ENCODE measurements at places on chromosomes 12 and 14.

- DNase-seq: no peak
Observed at GRCh38 chr12:122473543-122474323, 27.0 kb downstream of the ZCCHC8 start.

DNA sequence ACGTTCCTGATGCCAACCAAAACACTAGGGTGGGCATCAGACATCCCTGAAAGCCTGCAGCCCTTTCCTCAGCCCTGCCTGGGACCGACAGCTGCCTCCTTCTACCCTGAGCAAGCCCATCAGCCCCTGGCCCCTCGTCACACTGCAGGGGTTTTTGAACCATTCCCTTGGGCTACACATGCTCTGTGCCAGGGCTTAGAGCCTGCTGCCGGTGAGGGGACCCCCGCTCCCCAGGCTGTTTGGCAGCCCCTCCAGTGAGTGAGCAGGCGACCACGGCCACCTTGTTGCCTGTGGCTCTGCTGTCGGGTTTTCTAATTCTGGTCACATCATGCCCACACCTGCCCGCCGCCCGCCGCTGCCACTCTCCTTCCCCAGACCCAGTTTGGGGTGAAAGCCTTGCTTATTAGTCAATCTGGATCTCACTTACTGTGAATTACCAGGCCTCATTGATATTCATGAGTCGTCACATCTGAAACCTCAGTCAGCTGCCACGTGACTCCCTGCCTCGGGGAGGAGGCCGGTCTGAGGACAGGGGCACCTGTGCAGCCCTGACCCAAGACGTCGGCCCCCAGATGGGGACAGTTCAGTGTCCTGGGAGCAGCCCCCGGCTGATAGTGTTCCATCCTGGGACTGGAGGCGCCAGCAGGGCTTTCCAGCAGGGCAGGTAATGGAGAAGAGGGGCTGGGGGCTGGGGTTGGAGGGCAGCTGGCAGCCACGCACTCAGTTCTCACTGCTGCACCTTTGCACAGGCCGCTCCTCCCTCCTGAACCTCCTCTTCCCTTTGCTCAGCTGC is 163.0 kb downstream of the RBM19 start:
- DNase-seq: no peak

DNA sequence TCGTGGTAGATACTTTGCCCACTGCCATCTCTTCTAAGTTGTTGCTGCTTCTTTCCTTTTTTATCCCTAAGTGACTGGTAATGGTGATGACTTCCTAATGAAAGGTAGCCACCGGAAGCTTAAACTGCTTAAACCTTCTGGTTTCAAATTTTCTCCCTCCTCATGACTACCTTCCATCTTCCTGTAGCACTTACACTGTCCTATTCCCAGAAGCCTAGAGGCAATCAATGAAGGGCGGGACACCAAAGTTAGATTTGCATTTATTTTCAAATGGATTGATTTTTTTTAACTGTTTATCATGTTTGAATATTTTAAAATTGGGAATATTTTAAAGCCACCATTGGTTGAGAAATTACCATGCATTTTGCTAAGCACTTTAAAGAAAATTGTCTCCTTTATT is 64.7 kb downstream of the MSRB3 start:
- DNase-seq: no peak

DNA sequence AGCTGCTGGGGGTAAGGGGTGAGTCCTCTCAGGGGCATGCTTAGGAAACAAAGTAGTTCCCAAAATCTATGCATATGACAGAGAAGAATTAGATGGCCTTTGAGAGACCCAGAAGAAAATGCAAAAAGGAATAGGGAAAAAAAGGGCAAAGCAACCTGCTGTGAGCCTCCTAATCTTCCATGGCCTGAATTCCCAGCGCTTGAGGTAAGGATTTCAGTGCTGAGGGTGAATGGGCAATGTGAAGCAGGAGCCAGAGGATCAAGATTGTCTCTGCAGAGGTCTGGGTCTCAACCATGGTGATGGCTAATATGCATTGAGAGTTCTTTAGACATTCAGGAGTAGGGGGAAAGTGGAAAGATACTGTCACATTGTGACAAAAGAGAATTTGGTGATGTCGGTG is 31.5 kb downstream of the GPR65 start:
- DNase-seq: no peak

DNA sequence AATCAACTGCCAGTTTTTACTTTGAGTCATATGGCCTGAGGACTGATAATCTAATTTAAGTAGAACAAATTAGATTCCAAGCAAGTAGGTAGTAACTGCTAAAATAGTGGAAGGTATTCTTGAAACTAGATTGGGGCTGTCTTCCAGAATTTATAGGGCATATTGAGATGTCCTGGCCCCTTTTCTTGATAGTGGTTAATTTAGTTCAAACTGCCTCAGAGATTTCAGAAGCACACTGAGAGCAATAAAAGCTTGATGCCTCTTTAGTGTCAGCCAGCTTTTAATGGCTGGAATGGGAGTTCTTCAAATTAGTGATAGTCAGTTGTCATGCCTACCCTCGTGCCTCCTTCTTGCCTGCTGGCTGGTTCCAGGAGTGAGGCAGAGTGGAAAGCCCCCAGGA is 120.5 kb downstream of the AKAP6 start:
- no peak for DNase-seq

DNA sequence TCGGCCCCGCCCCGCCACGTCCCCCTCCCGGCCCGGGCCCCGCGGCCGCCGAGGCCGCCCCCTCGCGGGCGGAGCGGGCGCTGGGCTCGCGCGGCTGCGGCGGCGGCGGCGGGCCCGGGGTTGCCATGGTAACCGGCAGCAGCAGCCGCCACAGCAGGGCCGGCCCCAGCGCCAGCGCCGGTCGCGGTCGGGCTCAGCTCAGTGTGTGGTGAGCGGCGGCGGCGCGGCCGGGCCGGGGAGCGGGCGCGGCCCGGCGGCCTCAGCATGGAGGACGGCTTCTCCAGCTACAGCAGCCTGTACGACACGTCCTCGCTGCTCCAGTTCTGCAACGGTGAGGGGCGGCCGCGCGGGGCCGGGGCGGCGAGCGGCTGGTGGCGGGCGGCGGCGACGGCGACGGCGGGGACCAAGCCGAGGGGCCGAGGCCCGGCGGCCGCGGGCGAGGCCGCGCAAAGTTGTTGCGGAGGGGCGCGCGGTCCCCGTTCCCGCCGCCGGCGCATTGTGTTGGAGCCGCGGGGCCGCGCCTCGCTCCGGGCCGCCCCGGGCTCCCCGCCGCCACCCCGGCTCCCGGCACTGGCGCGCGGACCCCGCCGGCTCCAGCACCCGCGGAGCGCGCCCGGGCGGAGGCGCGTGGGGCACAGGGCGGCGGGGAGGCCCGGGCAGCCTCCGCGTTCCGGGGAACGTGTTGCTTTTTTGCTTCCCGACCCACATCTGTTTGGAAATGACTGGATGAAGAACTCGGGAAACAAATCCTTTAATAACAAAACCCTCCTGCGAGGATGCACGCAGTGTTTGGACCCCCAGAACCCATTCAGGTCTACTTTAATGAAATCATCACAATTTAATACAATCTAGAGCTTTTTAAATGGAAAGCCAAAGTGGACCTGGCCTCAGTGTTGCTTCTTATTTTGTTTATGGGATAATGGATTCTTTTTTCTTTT is at the start of gene EML1:
TSS of gene EML1 (plus strand) at position 201 of the 938 bp plus-strand sequence. CDS start at position 265, 64 bp downstream.
- DNase-seq: no peak

DNA sequence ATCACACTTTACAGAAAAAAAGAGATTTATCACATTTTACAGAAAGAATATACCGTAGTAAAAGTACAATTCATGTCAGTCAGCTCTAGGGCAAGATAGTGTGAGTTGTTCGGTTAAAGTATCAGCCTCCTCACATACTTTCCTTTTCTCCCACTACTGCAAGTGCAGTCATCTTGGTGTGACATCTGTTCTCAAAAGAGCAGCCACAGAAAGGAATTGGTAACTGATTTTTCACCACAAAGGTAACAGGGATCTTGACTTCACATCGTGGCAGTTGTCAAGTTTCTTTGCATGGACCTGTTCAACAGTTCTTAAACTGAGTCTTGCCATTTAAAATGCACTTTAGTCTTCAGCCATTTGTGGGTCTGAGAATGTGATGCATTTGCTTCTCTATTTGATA is 5.0 kb upstream of the E2F7 start:
- no peak for DNase-seq

- no peak for DNase-seq
Observed at GRCh38 chr14:88210426-88210825, 112.6 kb downstream of the KCNK10 start.

DNA sequence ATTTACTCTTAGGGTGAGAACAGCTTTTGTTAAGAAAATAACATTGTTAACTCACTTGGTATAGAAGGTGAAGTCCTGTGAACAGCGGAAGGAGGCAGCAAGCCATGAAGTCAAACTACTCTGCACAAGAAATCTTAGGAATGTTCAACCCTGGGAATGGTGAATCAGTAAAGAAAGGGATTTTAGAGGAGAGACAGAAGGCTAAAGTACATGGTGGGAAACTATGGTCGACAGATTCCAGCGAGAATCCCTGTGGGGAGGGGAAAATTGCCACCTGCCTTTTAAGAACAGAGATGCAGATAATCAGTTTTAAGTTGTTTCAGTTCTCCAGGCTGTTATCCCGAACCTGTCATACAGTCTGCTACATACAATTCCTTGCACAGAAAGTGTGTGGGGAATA is 63.2 kb upstream of the PTPRR start:
- DNase-seq: no peak

GRCh38 chr12:89960607-89961394 is 252.2 kb upstream of the ATP2B1 start:
- DNase-seq: no peak

DNA sequence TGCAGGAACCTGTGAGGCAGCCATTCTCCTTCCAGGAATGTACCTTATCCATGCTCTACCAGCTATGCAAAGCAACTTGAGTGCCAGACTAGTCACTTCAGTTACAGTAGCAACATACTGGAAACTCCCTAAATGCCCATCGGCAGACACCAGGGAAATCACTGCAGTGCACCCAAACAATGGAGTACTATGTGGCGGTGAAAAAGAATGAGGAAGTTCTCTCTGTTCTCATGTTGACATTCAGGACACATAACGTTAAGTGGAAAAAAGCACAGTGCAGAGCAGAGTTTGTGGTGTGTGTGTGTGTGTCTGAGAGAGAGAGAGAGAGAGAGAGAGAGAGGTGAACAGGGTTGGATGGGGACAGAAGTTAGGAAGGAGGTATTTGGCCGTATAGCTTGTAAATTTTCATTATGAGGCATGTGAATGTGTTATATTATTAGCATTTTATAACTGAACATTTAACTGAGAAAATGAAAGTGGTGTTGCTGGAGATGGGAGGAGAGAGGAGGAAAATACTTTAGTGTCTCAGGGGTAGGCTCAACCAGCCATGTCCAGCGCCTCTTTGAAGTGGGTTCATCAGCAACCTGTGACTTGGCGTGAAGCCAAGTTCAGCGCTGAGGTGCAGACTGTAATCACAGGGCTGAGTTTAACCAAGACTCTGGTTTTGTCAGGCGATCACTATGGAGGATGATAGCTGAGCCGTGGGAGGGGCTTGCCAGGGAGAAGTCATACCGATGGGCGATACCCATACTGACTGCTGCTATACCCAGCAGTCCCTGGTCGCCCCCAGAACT is 17.3 kb downstream of the TNFAIP2 start:
- DNase-seq: no peak

- no peak for DNase-seq
Observed at GRCh38 chr12:92070054-92070863, 75.4 kb downstream of the BTG1 start.

DNA sequence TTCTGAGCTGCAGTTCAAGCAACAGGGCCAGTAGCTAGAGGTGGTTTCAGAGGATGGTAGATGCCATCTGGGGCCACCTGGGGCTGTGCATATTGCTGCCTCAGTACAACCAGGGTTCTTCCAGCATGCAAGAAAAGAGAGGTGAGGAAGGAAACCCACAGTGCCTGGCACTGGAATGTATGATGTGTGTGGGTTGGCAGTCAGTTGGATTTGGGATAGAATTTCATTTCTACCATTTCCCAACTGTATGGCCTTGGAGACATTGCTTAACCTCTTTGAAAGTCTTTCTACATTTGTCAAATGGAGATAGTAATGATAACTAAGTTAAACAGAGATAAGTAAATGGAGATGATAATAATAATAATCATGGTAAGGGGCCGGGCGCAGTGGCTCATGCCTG is 10.2 kb upstream of the LRRC10 start:
- no peak for DNase-seq

- DNase-seq: no peak
Observed at GRCh38 chr12:49934505-49934904, 16.0 kb upstream of the AQP2 start.

DNA sequence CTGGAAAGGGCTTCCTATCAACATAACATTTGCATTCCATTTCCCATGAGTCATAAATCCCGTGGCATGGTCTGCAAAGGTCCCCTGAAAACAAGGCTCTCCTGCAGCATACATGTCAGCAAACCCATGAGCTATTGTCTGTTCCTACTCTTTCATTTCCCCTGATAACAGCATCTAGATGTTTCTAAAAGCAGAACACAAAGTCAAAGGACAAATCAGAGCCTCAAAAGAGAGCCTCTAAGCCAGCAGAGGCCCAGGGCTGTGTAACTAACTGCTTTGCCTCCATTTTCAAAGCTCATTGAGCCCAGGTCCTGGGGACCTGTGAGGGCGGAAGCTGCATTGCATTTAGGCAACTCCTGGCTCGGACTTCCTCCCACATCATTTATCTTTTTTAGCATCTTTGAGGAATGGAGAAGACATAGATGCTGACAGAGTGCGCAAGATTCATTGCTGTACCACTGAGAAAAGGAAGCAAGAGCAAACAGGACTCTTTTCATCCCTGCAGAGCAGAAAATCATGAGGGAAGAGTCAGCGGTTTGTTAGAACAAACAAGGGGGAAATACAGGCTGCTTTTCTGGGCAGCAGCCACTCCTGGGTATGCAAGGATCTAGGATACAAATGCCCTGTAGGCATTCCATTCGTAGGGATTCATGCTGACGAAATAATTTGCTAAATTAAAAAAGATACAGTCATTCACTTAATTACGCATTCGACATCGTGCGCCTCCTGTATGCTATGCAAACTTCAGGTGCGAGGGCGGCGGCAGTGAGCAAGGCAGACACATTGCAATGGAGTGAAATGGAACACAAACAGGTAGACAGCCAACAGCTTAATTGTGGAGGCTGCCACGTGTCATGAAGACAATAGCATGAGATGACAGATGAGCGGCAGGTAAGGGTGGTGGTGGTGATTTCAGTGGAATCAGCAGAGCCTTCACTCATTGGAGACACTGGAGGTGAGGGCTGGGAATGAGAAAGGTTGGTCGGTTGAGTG is 131.0 kb downstream of the TMEM132D start:
- peak; percentile 41 for DNase-seq

DNA sequence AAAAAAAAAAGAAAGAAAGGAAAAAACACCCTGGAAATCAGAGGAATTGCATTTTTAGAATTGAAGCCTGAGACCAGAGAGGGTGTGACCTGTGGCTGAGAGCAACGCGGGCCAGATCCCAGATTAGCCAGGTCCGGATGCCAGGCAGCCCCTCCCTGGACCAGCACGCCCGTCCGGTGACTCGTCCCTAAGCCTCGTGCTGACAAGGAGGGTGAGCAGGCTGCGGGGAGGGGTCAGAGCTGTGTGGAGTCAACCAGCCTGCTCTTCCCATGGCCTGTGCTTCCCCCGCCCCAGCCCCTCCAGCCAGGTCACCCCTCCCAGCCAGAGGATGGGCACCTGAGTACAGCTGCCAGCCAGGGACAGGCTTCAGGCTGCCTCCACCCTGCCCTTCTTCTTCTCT is 4.2 kb upstream of the KLC1 start:
- DNase-seq: no peak

- DNase-seq: no peak
Observed at GRCh38 chr12:79012636-79013035, 148.1 kb downstream of the SYT1 start.

- DNase-seq: no peak
Observed at GRCh38 chr14:32304296-32304695, 24.8 kb upstream of the AKAP6 start.

GRCh38 chr14:99062772-99063418 is 209.1 kb downstream of the BCL11B start:
- DNase-seq: no peak

- DNase-seq: peak; percentile 46
Observed at GRCh38 chr14:71638523-71639196, 293.6 kb upstream of the RGS6 start.

Data from smooth muscle cell of the brain vasculature (primary cell).